NCI-H1417 treated with DMSO at 0.1 percent for 48 hours (cell line): ENCODE measurements at places on chromosomes 7 and 10.

DNA sequence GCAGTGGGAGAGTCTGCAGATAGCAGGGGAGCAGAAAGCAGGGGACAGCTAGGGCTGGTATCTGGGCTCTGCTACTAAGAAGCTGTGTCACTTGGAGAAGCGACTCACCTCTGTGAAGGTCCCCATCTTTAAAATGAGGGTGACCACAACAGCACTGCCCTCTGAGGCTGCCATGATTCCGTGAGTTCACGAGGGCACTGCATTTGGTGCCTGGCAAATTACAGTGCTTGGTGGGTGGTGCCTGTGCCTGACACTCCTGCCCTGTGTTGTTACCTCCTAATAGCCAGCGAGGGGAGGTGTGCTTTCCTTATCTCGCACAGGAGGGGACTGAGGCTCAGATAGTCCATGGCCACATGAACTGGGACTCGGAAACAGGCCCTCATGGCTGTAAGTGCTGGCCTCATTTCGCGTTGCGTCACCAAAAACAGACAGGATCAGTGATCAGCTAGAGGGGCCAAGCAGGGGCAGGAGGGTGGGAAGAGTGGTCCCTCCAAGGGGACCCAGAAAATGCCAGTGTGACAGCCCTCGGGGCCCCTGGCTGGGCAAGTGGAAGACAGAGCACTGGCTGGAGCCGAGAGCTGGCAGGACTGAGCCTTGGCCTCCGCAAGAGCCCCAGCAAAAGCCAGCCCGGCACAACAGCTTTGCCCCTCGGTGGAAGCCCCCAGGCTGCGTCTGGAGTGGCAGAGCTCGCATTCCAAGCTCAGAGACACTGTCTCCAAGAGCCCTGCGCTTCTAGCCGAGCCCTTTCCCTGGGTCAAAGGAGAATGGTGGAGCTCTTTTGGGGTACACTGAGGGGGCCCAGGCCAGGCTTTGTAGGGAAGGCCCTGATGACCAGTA lies 17.3 kb upstream of the BNIP3 start:
- DNase-seq: no peak

DNA sequence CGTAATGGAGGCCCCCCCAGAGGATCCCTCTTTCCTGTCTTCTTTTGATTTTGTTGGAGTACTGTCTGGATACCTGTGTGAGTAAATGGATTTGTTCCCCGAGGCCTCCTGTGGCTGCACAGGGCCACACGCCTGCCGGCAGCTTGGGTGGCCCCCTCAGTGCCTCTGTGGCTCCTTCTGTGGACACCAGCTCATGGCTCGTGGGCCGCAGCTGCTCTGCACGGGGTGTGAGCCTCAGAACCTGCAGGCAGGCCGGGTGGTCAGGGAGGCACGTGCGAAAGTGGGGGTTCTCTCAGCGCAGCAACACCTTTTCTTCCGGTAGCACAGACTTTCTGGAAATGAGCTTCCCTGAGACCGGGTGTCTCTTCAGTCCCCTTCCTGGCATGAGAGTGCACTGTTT lies 70.3 kb downstream of the WDR37 start:
- no peak for DNase-seq

DNA sequence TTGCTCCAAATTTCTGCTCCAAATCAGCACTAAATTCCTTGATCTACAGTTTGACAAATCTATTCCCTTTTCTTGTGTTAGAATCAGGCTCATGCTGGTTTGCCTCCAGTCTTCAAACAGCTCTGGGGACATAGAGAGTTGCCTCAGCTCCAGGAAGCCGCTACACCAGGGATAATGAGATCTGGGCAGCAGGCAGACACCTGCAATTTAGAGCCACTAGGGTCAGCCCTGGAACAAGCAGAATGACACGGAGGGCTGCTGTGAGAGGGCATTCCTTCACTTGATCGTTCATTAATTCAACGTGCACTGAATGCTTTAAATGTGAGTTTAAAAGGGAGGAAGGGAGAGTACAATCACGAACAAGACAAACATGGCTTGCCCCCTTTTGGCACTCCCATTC lies 3.7 kb upstream of the ELMO1 start:
- DNase-seq: no peak

GRCh38 chr7:151351967-151352366 lies 10.4 kb downstream of the NUB1 start:
- DNase-seq: no peak

GRCh38 chr10:132302421-132303310 lies 5.1 kb downstream of the STK32C start:
- no peak for DNase-seq

- DNase-seq: no peak
Observed at GRCh38 chr7:75669579-75669978, 69.2 kb downstream of the HIP1 start.

- DNase-seq: no peak
Observed at GRCh38 chr10:71211775-71212317, 524 bp upstream of the UNC5B start.

GRCh38 chr7:79520543-79520942 lies 67.1 kb upstream of the MAGI2 start:
- no peak for DNase-seq

GRCh38 chr7:131090886-131091692 lies 236.6 kb upstream of the MKLN1 start:
- DNase-seq: no peak

DNA sequence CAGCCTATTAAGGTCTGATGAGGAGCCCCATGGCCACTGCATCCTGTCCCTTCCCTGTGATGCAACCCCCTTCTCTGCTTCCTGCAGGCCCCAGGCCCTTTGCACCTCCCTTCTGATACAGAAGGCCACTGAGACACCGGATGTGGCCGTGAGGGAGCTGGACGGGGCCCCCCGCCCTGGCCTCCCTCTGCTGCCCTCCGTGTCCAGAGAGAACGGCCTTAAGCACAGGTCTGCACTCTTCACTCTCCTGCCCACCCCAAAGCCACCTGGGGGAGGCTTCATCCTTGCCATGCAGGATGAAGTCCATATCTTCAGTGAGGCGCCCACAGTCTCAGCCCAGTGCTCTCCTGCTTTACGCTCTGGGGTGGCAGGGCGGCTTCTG lies 86.9 kb upstream of the GNA12 start:
- no peak for DNase-seq
